CD8-positive, alpha-beta T cell (primary cell): ENCODE measurements at places on chromosomes 7 and 10.

DNA sequence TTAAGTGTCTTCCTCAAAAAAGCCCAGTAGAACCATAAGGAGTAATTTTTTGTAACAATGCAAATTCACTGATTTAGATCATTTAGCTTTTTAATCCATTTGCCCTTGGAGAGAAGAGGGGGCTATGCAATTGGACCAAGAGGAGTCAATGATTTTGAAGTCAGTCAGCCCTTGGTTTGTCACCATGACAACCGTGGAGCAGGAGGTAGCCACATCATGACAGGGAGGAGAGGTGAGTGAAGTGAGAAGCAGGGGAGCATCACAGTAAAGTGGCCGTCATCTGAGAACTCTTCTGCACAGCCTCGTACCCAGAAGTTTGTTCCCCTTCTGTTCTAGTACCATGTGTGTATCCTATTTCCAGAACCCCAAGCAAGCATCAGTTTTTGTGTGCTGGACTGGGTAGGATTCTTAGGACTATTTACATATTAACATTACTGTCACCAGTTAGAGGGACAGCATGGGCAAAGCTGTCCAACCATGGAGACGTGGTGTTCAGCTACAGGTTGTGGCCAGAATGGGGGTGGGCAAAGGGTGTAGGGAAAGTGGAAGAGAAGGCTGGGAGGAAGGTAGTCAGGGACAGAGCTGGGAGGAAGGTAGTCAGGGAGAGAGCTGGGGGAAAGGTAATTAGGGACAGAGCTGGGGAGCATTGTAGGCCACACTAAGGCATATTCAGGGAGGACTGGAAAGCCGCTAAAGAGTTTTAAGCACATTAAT lies 13.1 kb downstream of the UBE3C start:
- DNase-seq = no peak

GRCh38 chr10:79139124-79139835 lies 70.5 kb downstream of the ZMIZ1 start:
- no peak for DNase-seq

- no peak for DNase-seq
Measured at GRCh38 chr7:149833495-149834130, 4.6 kb upstream of the ZNF862 start.

DNA sequence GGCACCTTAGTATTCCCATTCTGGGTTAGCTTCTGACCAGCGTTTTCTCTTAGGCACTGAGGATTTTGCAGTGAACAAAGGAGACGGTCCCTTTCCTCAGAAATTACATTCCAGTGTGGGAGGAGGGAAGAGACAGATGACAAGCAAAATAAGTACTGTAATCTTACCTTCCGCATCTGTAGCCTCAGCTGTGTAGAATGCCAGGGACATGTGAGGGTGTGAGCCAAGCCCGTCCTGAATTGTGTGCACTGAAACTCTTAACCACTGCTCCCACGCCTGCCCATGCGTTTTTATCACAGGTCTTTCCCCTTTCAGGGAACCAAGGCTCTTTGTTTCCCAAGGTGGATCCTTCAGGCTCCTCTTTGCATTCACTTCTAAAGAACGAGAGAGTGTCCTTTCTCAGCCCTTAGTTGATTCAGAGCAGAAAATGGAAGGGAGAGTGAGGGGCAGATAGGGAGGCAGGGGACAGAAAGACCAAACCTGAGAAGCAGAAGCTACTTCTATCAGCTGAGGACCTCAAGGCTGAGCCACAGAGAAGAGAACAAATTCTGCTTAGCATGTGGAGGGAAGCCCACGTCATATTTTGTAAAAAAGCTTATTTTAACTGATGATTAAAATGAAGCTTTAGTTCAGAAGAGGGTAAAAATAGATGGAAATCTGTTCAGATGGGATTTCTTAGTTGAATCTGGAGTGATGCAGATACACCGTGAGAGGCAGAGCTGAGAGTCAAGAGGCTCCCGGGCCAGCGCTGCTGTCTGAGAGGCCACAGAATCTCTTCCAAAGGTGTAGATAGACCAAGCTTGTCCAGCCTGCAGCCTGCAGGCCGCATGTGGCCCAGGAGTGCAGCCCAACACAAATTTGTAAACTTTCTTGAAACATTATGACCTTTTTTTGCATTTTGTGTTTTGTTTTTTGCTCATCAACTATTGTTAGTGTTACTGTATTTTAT lies 122.5 kb downstream of the CCNY start:
- DNase-seq = no peak

- peak; percentile 61 for DNase-seq
Measured at GRCh38 chr10:74991435-74991834, 120.0 kb upstream of the SAMD8 start.

DNA sequence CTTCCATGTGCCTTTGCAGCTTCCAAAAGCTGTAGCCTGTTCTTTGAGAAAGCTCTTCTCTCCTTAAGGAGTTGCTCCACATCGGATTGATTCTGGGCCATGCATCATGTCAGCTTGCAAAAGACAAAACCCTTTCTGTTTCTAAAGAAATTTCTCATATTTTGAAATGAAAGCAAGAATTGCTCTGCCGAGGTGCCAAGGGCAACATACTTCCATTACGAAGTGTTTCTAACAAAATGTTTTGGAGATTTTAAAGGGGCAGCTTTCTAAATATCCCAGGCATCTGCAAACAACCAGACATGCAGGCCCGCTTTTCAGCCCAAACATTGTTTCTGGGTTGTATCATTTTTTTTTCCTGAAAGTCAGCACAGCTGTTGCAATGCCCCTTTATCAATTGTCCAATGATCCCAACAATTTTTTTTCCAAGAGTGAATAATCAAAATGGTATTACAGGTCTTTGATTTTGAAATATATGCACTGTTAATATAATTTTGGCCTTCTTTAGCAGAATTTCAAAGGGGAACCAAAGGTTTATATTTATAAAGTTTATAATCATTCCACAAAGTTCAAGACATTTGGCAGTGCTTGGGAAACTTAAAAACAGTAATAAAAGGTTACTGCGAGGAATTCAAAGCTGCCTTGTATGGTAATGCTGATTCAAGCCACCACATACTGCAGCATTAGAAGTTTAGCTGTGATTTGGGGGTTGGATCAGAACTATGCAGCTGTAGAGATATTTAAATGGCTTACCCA lies 61.0 kb downstream of the TES start:
- no peak for DNase-seq

DNA sequence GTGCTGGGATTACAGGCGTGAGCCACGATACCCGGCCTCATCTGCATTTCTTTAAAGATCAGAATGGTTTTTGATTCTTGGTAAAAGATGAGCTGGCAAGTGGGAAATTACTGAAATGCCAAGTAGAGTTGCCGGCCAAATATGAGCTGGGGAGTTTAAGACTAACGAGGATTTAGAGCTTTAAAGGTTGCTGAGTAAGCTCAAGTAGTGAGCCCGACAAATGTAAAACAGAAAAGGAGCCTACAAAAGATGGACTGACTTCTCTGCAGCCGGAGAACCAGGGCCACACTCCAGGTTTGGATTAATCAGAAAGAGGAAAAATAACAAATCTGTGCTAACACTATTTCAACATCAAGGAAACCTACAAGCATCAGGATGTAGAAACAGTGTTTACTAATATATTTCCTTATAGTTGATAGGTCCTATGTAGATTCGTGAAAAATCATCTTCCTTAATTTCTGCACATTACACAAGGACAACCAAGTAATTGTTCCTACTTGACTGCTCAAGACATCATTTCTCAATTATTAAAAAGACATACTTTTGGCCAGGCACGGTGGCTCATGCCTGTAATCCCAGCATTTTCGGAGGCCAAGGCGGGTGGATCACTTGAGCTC lies 49.6 kb downstream of the MPP7 start:
- no peak for DNase-seq

- no peak for DNase-seq
Measured at GRCh38 chr10:85655411-85655810, 711.2 kb downstream of the GRID1 start.

DNA sequence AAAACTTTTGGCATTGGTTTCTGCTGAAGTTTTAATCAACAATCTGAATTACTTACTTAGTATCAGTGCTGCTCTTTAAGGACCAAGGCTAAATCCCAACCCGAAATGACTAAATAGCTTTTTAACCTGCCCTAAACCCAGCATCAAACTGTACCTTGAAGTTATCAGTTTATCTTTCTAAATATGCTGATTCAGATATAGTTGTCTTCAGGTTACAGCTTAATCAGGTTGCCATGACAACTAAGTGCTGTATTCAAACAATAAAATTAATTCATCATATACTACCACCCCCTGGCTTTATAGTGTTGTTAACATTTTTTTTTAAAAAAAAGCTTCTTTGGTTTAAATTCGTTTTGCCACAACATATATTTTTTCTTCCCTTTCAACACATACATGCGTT lies 239.6 kb downstream of the TWIST1 start:
- DNase-seq = no peak

DNA sequence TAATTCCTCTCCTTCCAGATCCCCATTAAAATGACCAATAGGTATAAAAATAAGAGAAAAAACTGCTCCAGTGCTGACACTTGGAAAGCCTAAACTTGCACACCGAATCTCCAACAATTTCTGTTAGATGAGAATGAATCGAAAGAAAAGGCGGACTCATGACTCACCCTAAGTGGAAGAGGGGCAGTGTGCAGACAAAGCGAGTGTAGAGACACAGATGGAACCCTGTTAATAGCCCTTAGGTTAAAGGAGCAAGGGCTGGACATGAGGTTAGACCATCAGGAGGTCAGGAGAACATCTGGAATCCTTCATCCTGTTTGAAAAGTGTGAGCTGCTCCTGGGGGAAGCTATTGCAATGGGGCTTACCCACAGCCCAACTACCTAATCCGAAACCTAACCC lies 103.4 kb upstream of the GLI3 start:
- no peak for DNase-seq

- DNase-seq = no peak
Measured at GRCh38 chr7:68756986-68757495, 841.2 kb upstream of the AUTS2 start.

- no peak for DNase-seq
Measured at GRCh38 chr7:46396481-46396880, 475.4 kb upstream of the IGFBP3 start.

DNA sequence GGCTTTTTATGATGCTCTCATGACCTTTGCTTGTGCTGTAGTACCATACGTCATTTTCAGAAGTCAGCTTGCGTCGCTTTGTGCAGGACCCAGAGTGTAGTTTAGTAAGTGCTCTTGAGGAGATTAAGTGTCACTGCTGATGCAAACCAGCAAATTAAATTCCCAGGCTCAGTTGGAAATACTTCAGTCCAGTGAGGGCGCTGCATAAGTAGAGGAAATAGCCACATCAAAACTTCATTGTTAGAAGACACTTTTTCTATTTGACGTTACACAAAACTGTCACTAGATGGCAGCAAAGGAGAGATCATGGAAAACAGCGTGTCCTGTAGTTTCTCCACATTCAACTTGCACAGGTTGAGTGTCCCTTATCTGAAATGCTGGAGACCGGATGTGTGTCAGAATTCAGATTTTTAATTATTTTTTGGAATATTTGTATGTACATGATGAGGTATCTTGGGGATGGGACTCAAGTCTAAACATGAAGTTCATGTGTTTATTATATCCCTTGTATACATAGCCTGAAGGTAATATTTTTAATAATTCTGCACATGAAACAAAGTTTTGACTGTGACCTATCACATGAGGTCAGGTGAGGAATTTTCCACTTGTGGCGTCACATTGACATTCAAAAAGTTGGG lies 7.9 kb downstream of the ZNF22 start:
- no peak for DNase-seq

GRCh38 chr10:15472008-15472407 lies 100.9 kb upstream of the FAM171A1 start:
- no peak for DNase-seq

- no peak for DNase-seq
Measured at GRCh38 chr7:154857728-154858681, 144.9 kb downstream of the PAXIP1 start.

GRCh38 chr10:11286261-11286852 lies 268.7 kb downstream of the CELF2 start:
- no peak for DNase-seq

DNA sequence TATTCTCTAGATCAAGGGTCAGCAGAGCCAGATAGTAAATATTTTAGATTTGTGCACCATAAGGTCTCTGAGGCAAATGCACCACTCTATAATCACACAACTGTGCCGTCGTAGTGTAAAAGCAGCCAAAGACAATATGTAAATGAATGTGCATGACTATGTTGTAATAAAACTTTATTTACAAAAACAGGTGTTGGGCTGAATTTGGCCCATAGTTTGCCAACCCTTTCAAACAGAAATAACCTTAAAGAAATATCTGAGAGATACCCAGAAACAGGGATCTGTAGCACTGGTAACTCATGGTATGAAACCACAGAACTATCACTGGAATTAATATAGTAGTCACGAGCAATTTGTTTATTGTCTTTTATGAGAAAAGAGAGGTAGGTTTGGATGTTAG lies 86.0 kb downstream of the ARID5B start:
- DNase-seq = no peak

GRCh38 chr10:122500726-122501125 lies 39.4 kb downstream of the HTRA1 start:
- no peak for DNase-seq

GRCh38 chr10:6333086-6333485 lies 130.4 kb downstream of the PFKFB3 start:
- no peak for DNase-seq

DNA sequence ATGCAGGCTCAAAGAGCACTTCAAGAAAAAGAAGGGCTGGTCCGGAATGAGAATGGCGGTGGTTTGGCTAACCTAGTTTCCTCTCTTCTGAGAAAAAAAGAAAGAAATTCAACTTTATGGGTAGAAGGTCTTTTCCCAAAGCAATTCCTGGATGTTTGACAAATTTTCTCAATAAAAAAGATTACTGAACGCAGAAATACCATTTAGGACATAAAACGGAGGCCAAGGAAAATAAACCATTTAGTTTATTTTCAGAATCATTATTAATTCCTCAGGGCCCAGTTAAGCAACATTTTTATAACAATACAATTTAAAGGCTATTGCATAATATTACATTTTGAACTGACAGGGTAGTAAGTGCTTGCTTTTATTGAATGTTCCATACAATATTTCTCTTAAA lies 284.6 kb upstream of the ANKRD30A start:
- no peak for DNase-seq

DNA sequence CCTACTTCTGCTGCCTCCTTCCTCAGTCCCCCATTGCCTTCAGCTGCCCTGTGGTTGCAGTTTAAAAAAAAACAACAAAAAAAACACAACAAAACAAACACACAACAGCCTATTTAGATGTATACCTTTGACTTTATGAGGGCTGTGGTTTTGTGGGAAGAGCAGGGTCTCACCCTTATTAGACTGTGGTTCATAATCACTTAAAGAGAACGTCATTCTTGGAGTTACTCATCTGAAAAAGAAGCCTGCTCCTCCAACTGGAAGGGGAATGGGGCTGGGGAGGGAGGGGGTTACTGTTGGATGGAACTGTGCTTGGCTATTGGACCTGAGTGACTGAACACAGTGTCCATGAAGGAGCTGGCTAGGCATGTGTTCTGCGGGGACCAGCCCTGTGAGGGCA lies 48.1 kb downstream of the SDK1 start:
- DNase-seq = no peak

DNA sequence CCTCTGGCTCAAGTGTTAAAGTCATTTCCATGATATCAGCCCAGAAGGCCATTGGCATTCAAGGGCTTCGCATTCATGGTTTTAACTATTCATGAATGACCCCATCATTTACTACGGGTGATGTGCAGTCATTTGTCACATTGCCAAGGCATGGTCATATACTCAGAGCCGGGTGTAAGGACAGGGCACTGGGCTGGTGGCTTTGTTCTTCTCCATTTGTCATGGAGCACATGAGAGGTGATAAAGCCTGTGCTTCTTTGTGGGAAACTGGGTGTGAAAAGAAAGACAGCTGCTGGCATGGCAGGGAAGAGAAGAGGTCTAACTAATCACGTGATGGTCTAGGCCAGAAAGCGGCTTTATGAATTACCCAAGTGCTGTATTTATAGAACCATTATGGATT lies 132.2 kb upstream of the PLXNA4 start:
- DNase-seq = no peak
